ENCODE measurements at places on chromosomes 11 and 22.

DNA sequence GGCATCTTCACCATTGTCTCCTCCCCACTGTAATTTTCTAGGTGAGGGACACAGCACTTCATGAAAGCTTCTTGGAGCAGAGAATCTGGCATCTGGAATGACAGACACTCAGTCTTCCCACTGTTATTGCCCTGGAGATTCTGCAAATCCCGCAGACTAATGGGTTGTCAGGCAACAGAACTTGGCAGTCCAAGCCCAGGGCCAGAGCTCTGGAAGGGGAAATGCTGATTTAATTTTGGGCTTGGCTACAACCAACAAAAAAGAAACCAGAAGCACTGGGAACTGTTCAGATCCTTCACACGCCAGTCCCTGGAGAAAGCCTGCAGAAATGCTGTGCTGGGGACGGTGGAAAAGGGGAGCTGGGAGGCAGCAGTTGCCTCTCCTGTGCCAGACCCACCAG lies 71.5 kb upstream of the BID start:
- no peak for DNase-seq

DNA sequence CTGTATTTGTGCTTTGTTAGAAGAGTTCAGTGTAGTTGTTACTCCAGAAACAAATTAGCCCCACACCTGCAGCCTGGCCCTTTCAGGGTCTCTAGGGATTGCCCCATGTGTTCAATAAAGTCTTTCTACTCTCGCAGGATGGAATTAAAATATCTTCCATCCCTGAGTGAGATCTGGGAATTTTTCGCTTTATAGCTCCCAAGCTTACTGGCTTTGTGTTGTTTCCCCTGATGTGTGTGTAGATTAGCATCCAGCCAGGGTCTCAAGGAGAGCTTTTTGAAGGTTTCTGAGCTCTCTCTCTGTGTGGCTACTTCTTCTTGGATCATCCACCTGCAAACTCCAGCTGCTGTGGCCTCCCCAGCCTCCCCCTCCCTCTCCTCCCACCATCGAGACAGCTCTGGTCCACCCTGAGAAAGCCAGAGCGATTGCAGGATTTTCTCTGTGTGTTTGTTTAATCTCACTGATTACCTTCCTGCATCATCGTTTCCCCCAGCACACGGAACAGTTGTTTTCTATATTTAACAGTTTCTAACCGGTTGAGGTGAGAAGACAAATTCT lies 553.5 kb downstream of the TBC1D22A start:
- DNase-seq = no peak

GRCh38 chr11:64056213-64056785 lies 20.6 kb downstream of the FLRT1 start:
- no peak for DNase-seq

DNA sequence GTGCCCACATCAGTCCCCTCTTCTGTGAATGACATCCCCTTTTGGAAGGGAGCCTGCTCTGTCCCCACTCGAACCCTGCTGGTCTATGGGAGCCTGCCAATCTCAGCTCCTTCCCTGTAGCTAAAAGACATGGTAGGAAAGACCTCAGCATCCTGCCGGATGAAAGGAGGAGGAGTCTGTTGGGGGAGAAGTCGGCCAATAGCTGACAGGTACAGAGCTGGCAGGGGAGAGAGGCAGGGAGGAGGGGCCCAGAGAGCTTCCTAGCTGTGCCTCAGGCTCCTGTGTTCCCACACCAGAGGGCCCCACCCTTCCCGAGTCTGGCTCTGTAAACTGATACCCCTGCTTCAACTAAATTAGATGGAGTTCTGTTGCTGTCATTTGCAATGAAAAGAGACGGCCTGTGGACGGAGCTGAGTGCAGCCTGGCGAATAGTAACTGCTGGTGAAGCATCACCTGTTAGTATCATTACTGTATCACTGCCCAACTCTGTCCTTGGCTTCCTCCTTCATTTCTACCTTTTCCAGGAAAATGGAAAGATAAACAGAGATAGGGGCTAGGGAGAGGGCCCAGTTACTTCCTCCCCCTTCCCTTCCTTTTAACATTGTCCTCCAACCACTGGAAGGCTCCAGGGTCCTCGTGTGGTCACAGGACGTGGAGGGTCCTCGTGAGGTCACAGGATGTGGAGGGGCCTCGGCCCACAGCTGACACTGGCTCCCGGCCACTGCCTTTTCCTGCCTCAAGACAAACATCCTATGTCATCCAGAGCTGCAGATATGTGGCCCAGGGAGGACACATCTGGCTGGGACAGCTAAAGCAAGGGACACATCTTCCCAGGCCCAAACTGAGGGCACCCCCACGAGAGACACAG lies 15.1 kb downstream of the FXYD6 start:
- no peak for DNase-seq

GRCh38 chr11:35785287-35786167 lies 123.0 kb downstream of the TRIM44 start:
- DNase-seq = no peak

- DNase-seq = no peak
Measured at GRCh38 chr11:103047837-103048236, 44.1 kb downstream of the DCUN1D5 start.

DNA sequence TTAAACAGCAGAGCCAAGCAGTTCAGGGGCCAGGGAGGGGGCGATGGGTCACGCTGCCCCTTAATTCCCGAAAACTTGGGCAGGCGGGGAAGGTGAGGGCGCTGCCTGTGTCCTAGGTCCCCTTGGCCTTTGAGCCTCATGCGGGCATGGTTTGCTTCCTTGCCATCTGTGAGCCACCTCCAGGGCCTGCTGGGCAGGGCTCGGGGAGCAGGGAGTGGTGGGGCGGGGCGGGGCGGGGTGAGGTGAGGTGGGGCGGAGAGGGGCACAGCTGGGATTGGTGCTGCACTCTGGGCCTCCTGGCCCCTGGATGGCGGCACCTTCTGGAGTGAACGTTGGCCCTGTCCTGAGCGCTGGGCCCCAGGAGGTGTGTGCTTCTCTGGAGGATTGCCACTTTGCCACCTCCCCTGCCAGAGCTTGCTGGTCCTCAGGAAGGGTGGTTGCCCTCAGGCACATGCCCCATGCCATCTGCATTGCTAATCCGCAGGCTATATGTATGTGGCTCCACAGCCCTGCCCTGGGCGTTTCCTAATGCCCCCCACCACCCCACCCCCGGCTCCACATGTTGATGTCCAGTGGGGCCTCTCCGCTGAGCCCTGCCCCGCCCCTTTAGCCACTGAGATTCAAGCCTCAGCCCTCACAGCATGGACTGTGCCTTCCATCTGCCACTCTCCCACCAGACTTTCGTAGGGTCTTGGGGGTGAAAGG lies 352.5 kb downstream of the TBC1D22A start:
- no peak for DNase-seq

GRCh38 chr11:45411228-45411946 lies 125.2 kb upstream of the SYT13 start:
- no peak for DNase-seq

- no peak for DNase-seq
Measured at GRCh38 chr11:2290351-2290841, 11.3 kb downstream of the C11orf21 start.
